ENCODE measurements at places on chromosomes 13 and 19.

DNA sequence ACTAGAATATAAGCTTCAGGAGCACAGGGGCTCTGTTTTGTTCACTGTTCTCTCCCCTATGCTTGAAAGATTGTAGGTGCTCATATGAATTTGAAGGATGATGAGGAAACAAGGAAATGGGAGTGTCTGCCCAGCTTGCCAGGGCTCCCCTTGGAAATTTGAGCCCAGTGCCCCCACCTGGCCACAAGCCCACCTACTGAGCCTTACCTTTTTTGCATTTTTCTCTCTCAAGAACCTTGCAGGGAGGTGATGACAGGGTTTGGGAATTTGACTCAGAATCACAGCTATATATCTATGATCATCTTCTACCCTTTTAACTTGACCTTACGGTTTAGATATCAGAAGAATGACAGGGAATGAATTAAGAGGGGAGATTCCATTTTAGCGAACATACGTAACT is 33.8 kb downstream of the SERP2 start:
- no peak for DNase-seq

DNA sequence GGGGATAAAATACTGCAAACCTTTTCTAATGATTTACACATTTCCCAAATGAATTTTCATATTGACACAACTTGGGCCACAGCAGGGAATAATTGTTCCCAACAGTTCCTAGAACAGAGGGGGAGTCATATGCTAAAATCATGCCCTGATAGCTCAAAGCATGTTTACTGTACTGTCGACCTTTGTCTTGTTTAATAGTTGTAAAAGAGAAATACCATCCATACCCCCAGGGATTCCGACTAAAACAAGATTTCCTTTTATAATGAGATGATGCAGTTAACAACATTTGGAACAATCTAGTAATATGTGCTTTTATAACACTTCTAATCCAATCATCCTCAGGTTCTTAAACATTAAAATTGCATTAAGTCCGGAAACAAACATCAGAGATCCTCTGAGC is 759.7 kb downstream of the OLFM4 start:
- no peak for DNase-seq

DNA sequence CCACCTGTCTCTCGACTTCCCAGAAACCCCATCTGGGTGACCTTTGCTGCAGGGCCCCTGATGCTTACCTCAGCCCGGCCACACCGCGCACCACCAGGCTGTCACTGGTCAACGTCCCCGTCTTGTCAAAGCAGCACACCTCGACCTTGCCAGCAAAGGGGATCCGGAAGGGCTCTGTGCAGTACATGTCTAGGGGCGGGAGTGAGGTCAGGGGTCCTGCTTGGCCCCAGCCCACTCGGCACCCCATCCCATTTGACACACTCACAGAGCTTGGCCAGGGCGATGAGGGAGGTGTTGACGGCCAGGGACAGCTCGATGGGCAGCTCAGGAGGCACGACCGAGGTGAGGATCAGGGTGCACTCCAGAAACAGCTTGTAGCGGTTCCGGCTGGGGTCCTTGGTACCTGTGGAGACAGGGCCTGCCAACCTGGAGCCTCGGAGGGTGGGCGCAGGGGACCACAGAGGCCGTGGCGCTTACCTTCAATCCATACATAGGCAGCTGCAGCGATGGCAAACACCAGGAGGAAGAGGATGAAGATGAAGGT is 8.4 kb downstream of the ATP13A1 start:
- no peak for DNase-seq

DNA sequence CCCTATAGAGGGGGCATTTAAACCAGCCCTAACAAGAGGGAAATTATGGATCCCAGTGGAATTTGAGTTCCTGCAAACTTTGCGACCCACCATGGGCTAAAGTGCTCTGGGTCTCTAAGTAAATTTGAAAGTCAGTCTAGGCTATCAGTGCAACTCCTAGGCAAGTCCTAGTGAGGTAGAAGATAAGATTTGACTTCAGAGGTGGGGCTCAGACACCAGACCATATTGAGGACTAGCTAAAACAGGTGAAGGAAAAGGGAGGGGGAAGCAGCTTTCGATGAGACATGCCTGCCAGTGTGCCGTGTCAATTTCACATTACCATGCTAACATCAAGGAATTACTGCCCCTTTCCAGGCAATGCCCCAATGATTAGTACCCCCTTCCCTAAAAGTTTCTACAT is 38.4 kb downstream of the CD320 start:
- no peak for DNase-seq

GRCh38 chr13:63942372-63942771 is 2526.7 kb upstream of the PCDH20 start:
- DNase-seq = no peak

GRCh38 chr13:41148419-41149283 is 16.0 kb upstream of the KBTBD6 start:
- DNase-seq = no peak

- no peak for DNase-seq
Observed at GRCh38 chr13:114076329-114077090, 55.9 kb downstream of the RASA3 start.

DNA sequence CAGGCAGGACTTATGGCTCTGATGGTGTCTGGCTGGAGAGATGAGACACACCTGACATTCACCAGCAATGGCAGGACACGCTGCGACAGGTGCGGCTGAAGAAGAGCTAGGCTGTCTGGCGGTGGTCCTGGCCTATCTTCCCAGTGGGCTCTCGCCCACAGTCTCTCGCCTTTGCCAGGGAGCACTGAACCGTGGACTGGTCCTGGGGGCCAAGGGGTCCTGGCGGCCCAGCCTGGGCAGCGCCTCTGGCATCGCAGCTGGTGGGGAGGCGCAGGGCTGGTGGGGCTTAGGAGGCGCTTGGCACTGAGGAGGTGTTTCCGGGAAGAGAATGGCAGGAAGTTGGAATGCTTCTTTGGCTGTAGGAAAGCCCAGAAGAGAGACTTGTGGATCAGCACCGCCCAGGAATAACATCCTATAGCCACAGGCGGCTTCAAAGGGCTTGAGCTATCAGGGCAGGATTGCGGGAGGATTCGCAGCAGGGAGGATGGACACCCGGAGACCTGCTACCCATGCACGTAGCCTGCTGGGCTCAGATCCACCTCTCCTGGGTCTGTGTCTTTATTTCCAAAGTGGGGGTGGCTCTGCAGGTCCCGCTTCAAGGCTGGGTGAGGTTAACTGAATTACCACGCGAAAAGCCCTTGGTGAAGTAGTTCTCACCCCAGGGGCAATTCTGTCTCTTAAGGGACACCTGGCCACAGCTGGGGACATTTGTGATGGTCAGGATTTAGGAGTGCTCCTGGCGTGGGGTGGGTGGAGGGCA is 14.6 kb downstream of the KDM4B start:
- DNase-seq = no peak

DNA sequence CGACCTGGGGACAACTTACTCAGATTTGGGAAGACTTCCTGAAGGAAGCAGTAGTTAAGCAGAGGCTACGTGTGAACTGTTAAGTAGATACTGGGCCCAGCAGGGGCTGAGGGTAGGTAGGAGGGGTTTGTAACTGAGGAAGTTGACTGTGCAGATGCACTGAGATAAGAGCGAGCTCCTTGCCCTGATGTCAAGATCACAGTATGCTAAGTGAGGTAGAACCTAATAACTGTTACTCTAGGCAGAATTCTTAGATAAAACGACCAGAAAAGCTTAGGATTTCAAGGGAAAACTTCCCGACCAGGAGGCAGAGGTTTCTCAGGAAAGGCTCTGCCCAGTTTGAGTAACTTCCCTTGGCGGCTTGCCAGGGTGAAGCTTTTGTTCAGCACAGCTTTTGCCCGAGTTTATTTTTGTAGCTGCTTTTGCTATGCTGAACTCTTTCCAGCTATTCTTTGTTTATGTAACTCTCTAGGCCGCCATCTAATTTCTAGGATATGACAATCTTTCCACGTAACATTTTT is 632.1 kb downstream of the DIAPH3 start:
- peak; percentile 17 for DNase-seq

- DNase-seq = no peak
Observed at GRCh38 chr13:34675626-34676025, 266.4 kb upstream of the NBEA start.

DNA sequence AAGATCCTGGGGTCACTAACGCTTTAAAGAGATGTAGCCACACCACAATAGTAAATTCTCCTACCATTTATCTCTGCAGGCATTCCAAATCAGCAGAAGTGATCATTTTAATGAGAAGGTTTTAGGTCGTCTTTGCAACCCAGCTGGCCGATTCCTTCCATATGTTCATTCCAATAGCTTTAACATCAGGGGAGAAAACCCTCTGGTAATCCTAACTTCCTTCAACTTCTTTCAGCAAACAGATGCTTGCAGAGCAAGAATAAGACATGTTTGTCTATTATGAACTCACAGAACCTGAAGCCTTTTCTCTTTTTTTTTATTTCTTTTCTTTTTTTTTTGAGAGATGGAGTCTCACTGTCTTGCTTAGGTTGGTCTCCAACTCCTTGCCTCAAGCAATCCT is 498.6 kb upstream of the SLITRK1 start:
- no peak for DNase-seq

DNA sequence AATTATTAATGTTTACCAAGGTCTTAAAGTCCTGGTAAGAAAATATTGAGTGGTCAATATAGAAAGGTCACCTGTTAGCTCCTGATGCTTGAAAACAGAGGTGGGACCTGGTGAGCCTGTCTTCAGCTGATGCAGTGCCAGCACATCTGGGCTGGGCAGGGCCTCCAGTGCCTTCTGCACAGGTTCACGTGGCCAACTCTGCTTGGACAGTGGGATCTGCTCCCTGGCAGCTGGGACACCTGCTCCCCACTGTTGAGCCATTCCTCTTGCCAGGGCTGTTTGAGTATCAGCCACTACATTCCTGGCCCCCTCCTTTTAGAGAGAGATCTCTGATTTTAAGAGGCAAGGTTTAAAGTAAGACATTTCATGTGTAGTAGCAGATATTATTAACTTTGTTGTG is 135.0 kb downstream of the TM9SF2 start:
- no peak for DNase-seq

DNA sequence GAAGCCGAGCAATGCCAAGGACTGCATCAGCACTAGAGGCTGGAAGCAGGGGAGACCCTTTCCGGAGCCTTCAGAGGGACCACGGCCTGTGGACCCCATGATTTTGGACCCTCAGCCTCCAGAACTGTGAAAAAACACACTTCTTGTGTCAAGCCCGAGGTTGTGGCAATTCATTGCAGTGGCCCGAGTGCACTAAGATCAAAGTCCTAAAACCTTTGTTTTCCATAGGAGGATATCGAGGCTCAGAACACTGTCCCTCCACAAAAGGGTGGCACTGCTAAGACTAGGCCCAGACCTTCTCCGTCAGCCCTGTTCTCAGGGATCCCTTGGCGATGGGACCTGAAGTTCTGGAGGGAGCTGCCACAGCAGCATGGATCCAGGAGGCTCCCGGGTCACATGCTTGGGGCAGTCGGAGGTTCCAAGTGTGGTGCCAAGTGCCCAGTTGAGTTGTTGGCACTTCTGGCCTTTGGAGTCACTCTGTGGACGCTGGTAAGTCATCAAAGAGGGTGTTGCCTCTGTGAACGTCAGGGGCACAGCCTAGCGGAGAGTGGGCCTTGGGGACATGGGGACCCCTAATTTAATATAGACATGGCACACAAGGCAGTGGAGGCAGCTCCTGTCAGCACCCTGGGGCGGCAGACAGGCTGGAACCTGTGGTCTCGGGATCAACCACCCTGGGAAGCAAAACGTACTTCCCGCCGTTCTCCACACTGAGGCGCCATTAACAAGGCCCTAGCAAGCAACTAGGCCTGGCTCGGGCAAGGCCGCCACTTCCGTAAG is 199.2 kb downstream of the COL4A1 start:
- no peak for DNase-seq

- no peak for DNase-seq
Observed at GRCh38 chr13:100789481-100789880, 114.9 kb upstream of the TMTC4 start.

- peak; percentile 4 for DNase-seq
Observed at GRCh38 chr19:43362179-43362578, 8.7 kb downstream of the CD177 start.

GRCh38 chr13:40102360-40102727 is 446.9 kb downstream of the COG6 start:
- DNase-seq = no peak

GRCh38 chr19:48719263-48720171 is at the start of gene MAMSTR:
TSS of gene MAMSTR (minus strand) at chr19:48719725. CDS start at chr19:48719031, 694 bp downstream.
- DNase-seq = peak; percentile 61

DNA sequence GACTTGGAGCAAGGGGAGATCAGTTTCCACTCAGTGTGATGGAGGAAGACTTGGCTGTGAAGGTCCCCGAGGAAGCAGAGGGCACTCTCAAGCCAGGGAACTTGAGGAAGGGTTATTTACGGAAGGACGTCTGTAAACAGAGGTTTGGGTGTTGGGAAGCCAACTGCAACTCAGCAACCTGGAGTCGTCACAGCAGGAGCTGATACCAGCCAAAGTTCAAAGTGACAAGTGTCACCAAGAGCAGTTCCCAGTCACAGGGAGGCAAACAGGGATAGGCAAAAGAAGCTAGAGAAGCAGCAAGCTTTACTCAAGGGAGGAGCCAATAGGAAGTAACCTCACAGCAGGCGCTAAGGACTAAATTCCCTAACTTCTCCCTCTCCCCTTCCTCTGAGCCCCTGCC is 205.5 kb downstream of the EFNB2 start:
- DNase-seq = no peak

DNA sequence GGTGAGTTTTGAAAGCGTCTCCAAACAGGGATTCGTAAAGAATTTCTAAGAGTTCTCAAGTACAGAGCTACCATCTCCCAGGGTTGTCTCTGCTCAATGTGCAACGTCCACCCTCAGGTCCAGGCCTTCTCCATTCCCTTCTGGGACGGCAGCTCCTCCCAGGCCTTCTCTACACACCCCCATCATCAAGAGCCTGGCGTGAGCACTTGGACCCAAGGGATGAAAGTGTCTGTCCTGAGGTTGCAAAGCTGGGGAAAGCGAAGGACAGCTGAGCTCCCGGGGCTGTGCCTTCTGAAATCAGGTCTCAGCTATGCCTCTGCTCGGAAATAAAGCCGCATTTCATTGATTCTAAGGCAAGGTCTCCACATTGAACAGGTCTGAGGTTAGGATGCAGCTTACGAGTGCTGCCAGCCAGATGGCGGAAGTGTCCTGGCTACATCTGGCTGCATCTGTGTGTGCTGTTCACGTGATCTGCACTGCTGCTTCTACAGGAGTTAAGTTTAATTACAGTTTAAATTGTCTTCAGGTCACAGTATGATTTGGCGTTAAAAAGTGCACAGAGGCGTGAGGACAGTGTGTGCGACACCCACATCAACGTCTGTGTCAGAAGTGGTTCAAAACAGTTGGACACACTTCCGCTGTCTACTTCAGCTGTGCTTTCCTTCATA is 27.0 kb upstream of the MIER2 start:
- no peak for DNase-seq

DNA sequence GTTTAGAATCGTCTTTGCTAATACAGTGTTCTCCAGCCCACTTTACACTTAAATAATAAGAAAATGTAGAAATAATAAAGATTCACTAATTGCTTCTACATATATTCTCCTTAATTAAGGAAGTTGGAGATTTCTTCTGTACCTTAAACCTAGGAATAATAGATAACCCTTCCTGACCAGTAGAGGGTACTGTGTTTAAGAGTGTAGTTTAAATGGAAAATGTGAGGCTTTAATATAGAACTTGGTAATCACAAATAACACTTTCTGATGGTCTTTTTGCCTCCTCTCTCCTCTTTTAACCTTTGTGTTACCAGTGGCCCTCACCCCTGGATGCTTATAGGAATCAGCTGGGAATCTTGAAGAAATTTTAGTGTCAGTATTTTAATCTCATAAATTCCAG is 20.7 kb downstream of the POMP start:
- DNase-seq = no peak

- no peak for DNase-seq
Observed at GRCh38 chr19:38656171-38656981, 8.9 kb downstream of the ACTN4 start.

- no peak for DNase-seq
Observed at GRCh38 chr13:40589285-40590109, 76.9 kb downstream of the FOXO1 start.

GRCh38 chr19:43812688-43813087 is 10.4 kb upstream of the LYPD5 start:
- DNase-seq = no peak
